ENCODE measurements at places on chromosomes 13 and 19.

- DNase-seq: no peak
Observed at GRCh38 chr13:27450921-27451471, 632 bp upstream of the MTIF3 start.

- DNase-seq: no peak
Observed at GRCh38 chr13:47277774-47278173, 380.9 kb upstream of the HTR2A start.

DNA sequence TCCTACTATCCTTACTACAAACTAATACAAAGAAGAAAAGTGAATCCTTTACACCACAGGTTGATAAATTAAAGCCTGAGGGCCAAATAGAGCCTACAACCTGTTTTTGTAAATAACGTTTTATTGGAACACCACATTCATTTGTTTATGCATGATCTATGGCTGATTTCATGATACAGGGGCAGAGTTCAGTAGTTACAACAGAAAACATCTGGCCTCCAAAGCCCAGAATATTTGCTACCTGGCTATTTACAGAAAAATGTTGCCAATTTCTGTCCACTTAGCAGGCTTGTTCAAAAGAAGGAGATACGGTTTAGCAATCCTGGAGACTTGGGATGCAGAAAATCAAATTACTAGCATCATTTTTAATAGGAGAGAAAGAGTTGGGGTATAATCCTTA, 24.1 kb downstream of the DCT start:
- DNase-seq: no peak

DNA sequence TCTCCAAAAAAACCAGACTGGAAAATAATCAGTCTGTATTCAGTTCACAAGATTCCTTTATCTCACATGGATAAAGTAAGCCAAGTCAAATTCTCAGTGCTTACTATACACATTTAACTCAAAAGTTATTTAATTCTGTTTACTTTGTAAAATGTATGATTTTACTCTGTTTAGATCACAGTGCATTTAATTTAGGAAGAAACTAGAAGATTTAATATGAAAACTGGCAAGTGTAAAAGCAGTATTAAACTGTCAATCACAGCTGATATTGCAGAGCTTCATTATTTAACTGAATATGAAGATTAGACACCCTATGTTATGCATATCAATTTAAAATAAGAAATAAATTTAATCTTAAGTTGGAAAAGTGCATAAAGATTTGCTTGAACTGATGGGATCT, 78.0 kb downstream of the DACH1 start:
- no peak for DNase-seq

DNA sequence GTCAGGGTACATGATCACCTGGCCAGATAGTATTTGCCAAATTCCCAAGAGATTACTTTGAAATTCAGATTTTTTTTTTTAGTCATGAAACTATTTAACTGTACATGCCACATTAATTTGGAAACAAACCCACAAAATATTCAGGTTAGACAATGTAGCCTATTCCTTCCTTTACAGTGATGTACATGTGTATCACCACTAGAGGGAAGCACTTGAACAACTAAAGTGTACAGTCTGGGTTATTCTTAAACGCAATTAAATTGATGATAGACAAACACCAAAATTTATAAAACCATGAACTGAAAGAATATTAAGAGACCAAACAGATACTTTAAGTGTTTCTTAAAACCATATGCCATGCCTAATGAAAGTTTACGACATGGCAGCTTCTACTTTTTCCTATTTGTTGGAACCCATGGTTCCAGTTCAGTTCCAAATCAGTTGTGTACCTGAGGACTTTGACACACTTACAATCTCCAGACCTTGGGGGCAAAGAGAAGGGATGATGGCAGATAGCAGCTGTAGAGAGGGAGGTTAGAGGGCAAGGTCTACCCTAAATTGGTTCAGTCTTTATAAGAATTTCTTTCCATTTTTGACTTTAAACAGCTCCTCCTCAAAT, 52.8 kb downstream of the TNFSF13B start:
- peak; percentile 56 for DNase-seq

GRCh38 chr19:41869374-41869955, 7.6 kb upstream of the CD79A start:
- DNase-seq: no peak

DNA sequence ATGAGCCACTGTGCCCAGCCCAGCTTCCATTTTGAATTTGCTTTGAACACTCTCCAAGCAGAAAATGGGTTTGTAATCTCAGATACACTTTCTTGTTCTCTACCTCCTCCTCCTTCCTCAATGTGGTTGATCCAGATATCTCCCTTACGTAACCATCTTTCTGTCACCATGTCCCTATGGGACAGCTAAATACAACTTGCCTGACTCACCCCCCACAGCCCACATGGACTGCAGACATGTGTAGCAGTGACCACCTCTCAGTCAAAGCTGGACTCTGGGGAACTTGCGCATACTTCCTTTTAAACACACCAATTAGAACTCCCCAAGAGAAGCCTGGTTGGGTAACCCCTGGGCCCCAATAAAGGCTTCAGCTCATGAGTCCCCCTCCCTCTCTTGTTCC, 10.8 kb upstream of the ZNF799 start:
- no peak for DNase-seq

- no peak for DNase-seq
Observed at GRCh38 chr19:55519451-55520311, 17.3 kb downstream of the SBK2 start.

GRCh38 chr13:48252176-48252575, 19.2 kb downstream of the ITM2B start:
- DNase-seq: no peak

- no peak for DNase-seq
Observed at GRCh38 chr13:46992383-46992952, 95.6 kb upstream of the HTR2A start.

- no peak for DNase-seq
Observed at GRCh38 chr13:59842507-59842906, 321.2 kb downstream of the DIAPH3 start.

DNA sequence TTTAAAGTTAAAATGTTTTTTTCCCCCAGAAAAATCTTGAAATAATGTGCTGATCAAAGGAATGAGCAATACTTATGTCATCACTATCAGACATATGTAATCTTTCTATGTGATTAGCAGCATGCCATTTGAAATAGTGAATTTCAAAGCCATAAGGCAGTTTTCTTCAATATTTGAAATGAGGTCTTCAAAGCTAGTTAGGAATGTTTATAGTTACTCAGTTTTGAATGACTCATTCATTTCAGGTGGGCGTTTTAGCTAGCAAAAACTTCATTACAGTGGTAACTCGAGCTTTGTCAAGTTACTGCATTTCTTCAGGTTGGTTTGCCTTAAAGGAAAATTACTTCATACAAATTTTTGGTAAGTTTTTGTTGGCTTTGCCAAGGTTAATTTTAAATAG, 102.1 kb downstream of the ATP8A2 start:
- DNase-seq: no peak

DNA sequence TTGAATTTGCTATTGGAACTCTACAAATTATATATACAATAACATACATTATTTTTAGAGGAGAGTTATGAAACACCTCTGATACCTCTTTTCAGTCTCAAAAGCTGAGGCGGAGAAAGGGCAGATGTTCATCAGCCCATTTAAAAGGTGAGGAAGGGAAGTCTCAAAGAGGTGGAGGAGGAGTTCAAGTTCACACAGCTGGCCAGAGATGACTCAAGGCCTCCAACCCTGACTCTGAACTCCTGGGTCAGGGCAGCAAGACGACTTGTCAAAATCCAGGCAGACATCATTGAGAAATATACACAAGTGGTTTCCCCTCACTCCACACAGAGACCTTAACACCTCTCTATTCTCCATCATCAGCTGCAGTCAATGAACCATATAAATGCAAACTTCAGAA, 2.1 kb downstream of the SIAH3 start:
- DNase-seq: no peak

DNA sequence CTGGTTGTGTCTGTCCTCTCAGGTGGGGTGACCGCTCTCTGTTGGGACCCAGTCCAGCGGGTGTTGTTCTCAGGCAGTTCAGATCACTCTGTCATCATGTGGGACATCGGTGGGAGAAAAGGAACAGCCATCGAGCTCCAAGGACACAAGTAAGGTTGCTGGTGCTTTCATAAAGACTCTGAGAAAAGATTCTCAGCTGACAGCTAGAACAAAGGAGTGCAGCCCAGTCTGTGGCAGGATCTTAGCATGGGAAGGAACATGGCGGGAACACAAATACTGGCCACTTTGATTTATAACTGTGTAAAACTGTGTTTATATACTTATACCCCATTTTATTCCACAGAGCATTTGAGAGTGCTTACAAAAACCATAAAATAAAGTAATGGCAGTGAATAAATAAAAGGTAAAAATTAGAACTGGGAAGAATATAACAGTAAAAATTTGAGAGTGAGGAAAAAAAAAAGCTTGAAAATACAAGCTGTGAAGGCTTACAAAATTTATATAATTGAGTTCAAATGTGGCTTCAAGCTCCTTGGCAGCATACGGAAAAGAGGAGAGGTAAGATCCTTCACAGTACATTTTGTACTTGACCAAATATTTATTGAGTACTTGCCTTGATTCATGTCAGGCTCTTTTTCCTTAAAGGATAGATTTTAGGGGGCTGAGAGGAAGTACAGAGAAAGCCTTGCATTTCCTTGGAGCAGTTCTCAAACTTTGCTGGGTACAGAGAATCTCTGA, 64.8 kb downstream of the DHRS12 start:
- no peak for DNase-seq

- DNase-seq: no peak
Observed at GRCh38 chr13:44224450-44225149, 149.0 kb upstream of the SERP2 start.

DNA sequence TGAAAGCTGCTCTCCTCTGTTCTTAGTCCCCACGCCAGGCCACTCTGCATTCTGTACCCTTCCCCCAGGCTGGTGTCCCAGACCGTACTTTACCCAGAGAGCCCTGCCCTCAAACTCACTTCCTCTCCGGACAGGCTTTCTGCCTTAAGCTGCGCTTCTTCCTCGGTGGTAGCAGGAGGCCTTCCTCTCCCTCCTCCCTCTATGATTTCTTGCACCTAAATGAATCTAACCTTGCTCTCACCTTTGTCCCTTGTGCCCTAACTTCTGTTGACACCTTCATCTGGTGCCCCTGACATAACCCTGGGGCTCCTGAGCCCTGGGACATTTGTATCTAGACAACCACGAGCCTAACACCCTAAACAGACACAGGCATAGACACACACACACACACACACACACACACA, 29.6 kb upstream of the CEACAM21 start:
- DNase-seq: peak; percentile 44

- no peak for DNase-seq
Observed at GRCh38 chr13:46396341-46396740, 9.3 kb upstream of the RUBCNL start.

GRCh38 chr19:7582446-7582845, 13.2 kb upstream of the CAMSAP3 start:
- DNase-seq: no peak

DNA sequence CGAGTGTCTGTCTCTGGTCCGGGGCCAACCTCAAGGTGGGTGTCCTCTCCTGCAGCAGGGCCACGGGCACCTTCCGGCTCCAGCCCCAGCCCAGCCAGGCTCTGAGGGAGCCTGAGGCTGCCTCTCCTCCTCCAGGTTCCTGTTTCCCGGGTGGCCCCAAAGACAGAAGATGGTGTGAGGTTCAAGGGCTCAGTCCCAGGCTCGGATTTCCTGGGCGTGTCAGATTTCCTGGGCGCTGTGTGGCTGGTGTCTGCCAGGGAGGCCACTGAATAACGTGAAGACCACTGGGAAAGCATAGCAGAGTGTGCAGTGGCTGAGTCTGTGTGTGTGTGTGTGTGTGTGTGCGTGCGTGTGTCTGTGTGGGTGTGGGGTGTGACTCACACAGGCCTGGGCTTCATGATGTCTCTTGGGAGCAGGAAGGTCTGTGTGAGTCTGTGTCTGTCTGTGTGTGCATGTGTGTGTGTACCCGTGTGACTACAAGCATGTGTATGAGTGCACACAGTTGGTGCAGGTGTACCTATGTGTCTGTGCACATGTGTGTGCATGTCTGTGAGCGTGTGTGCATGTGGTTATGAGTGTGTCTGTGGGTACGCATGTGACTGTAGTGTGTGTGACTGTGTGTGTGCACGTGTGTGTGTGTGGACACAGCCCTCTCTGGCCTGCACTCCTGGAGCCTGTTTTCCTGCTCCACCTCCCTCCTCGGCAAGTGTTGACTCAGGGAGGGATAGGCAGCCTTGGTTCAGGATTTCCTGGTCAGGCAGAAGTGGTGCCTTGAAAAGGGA, 28.3 kb downstream of the CEBPA start:
- no peak for DNase-seq

GRCh38 chr19:41249707-41250423, 14.3 kb upstream of the HNRNPUL1 start:
- no peak for DNase-seq
